ENCODE measurements at places on chromosomes 5 and 9. TPM values are rescaled to one million over a fixed set of nuclear protein-coding genes. Genes with fewer than 3 reads are reported as not detected.

- DNase-seq = peak; percentile 24
These were observed 122.8 kb upstream of the SLIT3 start for GRCh38 chr5:169423580-169424278.

- DNase-seq = peak; percentile 59
These were observed 1.1 kb downstream of the ATPSCKMT start for GRCh38 chr5:10248378-10249260.

DNA sequence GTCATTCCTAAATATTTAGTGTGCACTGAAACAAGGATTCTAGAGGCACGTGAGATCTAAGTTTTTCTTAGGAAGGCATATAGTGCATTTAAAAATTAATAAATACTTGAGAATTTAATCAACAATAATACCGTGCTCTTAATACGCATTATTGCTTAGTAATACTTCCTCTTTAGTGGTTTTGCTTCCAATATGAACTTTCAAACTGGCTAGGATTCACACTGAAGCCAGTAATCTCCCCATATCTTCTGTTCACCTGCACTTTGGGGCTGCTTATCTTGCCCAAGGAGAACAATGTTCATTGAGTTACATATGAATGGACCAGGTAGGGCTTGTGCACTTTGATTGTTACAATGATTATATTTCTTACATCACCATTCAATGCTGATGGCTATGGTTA is 180.5 kb upstream of the RIOK2 start:
- no peak for DNase-seq

GRCh38 chr5:43920422-43920821 is 317.4 kb downstream of the NNT start:
- no peak for DNase-seq

Gene GABRB2
- not detected for total RNA-seq

Gene CAMK4
- 0.02 TPM for total RNA-seq

DNA sequence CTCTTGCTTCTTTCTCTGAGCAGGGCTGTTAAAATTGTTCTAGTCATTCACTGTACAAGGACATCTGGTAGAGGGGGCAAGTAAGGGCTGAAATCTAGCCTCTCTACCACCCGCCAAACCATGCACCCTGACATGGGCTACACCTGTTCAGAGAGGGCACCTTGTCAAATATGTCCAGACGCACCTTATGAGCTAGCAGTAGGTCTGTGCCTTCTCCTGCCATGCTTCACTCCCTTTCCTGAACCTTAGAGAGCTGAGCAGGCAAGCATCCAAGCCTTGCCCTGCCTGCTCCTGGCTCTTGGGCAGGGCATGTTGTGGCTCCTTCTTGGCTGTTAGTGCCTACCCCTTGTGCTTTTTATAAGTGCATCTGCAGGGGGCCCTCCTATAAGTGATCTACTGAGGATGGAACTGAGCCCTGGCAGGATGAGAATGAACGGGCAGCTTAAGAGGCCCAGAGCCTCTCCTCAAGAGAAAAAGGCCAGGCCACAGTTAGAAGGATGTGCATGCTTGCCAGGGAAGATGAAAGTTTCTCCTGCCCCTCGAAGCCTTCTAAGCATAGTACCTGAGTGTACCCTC is 3.8 kb upstream of the NEUROG1 start:
- DNase-seq = no peak

Gene CAMK2A
- total RNA-seq = not detected

Gene FOXD1
- total RNA-seq = 9.6 TPM

- DNase-seq = no peak
These were observed 165.1 kb downstream of the CACNA1B start for GRCh38 chr9:138042640-138043039.

Measured in MG63 (cell line).